Activated T-cell treated with anti-CD3 and anti-CD28 coated beads, Interleukin-2, amount 50 U/mL, for 48 hours (primary cell): ENCODE measurements at places on chromosomes 6 and 20.
A peak's percentile ranks its signal among the peaks of the same experiment; 100 is the strongest.

- DNase-seq, result no peak
These were observed 14.9 kb downstream of the MICA start for GRCh38 chr6:31418251-31418650.

DNA sequence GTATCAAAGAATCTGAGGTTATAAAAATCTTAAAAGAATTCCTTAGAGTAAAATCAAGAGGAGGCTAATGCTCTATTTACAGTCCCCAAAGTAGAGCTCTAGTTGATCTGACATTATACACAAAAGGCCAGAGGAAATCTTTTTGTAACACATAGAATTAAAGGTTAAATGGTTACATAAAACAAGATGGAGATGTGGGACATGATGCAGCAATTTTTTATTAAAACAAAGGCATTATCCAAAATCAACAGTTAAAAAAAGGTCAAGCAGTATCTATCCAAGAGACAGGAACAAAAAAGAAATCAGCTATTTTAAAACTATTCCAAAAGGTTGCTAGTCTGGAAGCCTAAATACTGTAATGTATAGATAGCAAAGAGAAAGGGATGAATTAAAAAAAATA, 20.4 kb downstream of the ELOVL5 start:
- DNase-seq, result no peak

DNA sequence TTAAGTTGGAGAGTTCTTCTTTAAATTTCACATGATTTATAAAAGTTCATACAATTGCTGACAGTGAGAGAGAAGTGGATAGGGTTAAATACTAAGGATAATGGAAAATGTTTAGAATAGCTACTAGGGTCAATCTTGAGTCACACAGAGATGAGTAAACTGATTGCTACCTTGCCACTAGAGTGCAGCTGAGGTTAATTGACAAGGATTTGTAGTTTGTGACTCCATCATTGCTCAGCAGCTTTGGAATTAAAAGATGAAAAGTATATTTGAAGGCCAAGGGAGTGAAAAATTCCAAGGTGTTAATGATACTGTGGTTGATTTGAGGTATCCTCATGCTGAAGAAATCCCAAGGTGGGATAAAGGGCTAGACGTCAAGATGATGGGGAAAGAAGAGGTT, 524.0 kb downstream of the UTRN start:
- no peak for DNase-seq

GRCh38 chr20:23350904-23351838, 580 bp downstream of the NXT1 start:
- DNase-seq, result peak; percentile 73

GRCh38 chr6:75287424-75287823, 2.8 kb upstream of the TMEM30A start:
- no peak for DNase-seq

DNA sequence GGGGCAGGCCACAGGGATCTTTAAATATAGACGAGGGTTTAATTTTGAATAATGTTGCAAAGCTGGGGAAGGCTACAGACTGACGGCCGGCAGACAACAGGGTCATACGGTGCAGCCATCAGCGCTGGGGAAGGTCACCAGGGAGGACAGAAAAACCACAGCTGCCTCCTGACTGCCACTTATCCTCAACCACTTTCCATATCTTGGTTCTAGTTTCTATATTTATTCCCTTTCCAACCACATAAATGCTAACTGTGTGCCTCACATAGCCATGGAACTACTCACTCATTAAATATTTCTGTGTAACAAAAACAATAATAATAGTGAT, 85.7 kb upstream of the AGPAT4 start:
- DNase-seq, result no peak

DNA sequence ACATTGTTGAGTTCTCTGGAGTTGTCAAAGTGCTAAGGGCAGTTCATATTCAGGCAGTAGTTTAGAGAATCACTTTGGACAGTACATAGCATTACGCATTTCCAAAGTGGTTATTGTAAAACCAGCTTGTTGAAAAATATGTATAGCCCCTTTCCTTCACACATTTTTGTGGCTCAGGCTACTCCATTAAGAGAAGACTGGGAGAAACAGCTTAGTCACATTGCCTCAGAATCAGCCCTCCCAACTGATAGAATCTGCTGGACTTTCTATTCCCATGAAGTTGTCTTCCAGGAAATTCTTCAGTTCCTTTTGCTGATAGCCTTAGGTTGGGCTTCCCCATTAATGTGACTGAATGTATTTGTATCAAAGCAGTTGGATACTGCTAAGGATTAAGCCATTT, 39.5 kb upstream of the HDGFL1 start:
- no peak for DNase-seq

DNA sequence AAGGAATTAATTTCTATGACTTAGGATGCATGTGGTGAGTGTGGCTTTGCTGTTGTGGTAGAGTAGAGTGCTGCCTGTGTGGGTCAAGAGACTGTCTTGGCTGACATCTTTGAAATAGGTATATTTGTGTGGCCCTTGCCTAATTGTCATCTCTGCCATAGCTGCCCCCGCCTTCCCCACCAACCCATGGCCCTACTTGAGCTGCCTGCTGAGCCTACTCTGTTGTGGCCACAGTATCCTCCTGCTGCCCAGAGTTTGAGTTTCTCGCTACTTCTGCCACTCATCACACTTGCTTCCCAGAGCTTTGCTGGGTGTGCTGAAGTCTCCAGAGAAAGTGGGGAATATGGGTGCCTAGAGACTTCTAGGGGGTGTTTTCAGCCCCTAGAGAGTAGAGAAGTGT, 8.0 kb downstream of the PLCG1 start:
- no peak for DNase-seq

GRCh38 chr20:4788314-4788713, 66.6 kb downstream of the PRND start:
- DNase-seq, result no peak

GRCh38 chr6:43717389-43717788, 29.8 kb upstream of the MRPS18A start:
- no peak for DNase-seq

DNA sequence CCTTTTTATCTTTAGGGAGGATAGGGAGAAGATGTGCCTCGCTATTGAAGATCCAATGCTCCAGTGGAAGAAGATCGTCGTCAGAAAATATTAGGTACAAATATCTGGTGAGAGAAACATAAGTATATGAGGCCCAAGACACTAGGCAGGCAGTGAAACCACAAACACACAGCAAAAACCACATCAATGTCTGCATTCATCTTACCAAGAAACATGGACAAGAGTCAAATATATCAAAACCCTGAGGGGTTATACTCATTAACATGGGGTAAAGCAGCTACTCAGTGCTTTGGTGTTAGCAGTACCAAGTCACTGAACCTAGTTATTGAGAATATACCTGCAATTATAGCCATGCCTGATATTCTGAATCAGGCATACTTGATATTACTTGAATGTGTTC, 101.4 kb upstream of the FAM184A start:
- no peak for DNase-seq

GRCh38 chr6:71181565-71181964, 107.0 kb upstream of the OGFRL1 start:
- no peak for DNase-seq

GRCh38 chr20:63255931-63256704, 1.9 kb upstream of the NKAIN4 start:
- no peak for DNase-seq

GRCh38 chr6:16681260-16681873, 79.9 kb downstream of the ATXN1 start:
- no peak for DNase-seq

DNA sequence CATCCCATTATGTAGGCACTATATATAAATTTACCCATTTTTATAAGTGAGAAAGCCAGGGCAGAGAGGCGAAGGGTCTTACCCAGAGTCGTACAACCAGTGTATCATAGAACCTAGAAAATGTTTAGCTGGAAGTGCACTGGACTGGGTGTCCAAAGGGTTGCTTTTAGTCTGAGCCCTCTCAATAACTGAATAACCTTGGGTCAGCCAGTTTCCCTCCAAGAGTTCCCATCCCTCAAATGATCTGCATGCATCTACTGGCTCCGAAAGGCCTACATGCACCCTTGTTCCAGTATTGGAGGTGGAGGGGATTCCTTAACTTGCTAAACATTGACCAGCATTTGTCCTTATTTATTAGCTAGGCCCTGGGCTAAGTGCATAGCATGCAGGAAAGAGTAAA, 3.8 kb downstream of the SNPH start:
- DNase-seq, result no peak

- no peak for DNase-seq
These were observed 151.7 kb downstream of the UST start for GRCh38 chr6:148898376-148899014.

DNA sequence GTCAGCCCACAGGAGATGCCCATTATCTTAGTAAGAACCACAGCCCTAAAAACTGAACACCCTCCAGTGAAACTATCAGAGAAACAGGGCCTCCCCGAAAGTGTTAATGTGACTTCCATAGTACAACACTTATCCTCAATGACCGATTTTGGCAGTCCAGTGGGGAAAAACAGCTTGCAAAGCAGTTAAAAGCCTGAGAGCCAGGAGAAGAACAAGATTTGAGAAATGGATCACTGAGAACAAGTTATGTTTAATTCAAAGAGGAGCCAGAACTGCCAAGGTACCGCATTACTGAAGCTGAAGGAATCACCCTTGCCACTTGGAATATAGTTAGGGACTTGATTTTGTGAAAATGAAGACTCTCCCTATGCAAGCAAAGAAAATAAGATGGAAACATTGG, 236.9 kb downstream of the QKI start:
- DNase-seq, result no peak

DNA sequence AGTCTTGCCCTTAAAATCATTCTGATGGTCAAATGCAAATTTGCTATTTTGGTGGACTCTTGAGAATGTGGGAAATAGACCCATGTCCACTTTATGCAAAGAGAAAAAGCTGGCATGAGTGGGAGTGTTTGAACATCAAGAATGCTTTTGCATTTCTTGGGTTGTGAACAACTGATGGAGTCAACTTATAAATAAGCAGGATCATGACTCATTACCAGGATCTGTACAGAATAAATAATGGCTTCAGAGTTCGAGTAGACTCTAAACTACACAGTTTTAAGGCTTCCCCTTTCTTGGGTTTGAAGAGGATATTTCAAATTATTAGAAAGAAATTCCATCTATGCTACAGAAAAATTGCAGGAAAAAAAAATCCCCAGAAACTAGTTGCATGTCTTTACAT, 195.5 kb downstream of the EYA4 start:
- DNase-seq, result no peak

DNA sequence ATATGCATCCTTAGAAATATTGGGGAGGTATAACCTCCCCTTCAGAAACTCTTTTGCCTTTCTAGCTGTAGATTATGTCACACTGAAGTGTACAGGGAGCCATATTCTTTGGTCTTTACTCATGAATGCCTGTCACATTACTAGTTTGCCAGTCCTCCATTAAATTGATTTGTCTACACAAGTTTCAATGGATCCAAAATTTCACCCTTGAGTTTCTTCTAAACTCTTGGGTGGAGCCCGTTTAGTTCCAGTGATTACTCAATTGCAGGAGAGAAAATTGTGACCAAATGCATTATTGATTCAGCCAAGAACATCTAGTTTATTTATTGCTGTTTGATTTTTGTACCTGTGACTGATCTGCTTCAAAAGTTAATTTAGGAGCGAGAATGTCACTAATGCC, 60.4 kb upstream of the TFB1M start:
- no peak for DNase-seq

DNA sequence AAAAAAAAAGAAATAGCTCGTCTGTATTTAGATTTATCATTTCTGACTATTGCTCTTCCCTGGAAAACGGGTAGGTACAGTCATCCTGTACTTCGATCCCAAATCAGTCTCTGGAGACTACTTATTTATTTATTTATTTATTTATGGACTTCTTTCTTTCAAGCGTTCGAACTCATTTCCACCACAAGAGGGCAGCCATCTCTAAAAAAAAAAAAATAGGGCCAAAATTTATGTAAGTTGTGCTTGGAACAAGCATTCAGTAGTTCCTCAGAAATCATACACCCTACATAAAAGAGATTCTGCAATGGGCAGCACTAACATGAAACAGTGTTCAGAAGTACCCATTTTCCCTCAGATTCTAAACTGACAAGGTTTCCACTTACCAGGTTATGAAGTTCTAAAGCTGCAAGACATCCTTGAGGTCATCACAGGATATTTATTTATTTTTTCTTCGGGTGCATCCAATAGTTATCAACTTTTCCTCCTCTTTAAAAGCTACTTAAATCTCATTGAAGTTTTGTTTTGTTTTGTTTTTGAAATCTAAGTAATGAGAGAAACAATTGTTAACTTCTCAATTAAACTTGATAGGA, 1.9 kb upstream of the BMP2 start:
- no peak for DNase-seq

DNA sequence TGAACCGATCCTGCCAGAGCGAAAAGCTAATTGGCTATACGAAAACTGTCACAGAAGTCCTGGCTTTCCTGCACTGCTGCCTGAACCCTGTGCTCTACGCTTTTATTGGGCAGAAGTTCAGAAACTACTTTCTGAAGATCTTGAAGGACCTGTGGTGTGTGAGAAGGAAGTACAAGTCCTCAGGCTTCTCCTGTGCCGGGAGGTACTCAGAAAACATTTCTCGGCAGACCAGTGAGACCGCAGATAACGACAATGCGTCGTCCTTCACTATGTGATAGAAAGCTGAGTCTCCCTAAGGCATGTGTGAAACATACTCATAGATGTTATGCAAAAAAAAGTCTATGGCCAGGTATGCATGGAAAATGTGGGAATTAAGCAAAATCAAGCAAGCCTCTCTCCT, 14.2 kb downstream of the CCR6 start:
- no peak for DNase-seq

DNA sequence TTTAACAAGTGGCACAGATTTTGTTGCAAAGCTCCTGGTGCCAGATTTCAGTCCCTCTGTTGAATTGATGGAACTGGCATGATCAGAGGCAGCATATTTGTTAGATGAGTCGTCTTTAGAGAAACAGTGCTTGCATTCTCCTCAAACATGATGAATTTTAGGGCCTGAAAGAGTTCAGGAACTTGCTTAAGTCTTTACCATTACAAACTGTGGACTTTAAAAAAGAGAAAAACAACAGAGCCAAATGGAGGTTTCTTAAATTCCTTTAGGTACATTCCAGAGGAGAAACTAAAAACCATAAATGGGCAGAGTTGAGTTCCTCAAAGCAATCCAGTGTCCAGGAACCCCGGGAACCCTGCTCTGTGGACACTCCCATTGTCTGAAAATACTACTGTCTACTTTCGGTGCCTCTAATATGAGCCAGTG, 2.5 kb downstream of the GTF2H5 start:
- DNase-seq, result no peak
